Suppressor macrophage (primary cell): ENCODE measurements at places on chromosomes 12 and 14.
A peak's percentile ranks its signal among the peaks of the same experiment; 100 is the strongest.

GRCh38 chr14:21248739-21249411 lies 20.4 kb downstream of the HNRNPC start:
- peak; percentile 52 for DNase-seq

- DNase-seq, result no peak
Measured at GRCh38 chr14:29847056-29847380, 80.6 kb downstream of the PRKD1 start.

- DNase-seq, result no peak
Measured at GRCh38 chr12:123171967-123172366, 21.1 kb upstream of the PITPNM2 start.

GRCh38 chr14:37618498-37619028 lies 23.1 kb downstream of the TTC6 start:
- no peak for DNase-seq
